Left colon (tissue), 2 donors: ENCODE measurements at places on chromosomes 2 and 18. TPM values are rescaled to one million over a fixed set of nuclear protein-coding genes. Genes with fewer than 3 reads are reported as not detected.

The CIB4 gene
- not detected for total RNA-seq

The CYP26B1 gene
- total RNA-seq: 2.1 TPM

The ZNF519 gene
- 2.6 TPM for total RNA-seq

The SCN2A gene
- total RNA-seq: not detected

The INHBB gene
- total RNA-seq: 0.98 TPM
